Neural crest cell (in vitro differentiated cells): ENCODE measurements at places on chromosomes 3 and 15. TPM values are rescaled to one million over a fixed set of nuclear protein-coding genes. Genes with fewer than 3 reads are reported as not detected.

GRCh38 chr3:49269443-49270155 lies 7.4 kb downstream of the C3orf62 start:
- H3K36me3 ChIP-seq, result peaks cover 3% of the 10 kb centered on the region
- H3K27ac ChIP-seq, result no peak overlapping the region
- no peaks in the 10 kb centered on the region for H3K27me3 ChIP-seq
- no peak for DNase-seq
- H3K4me3 ChIP-seq, result no peak overlapping the region
- no peaks in the 10 kb centered on the region for H3K4me1 ChIP-seq

DNA sequence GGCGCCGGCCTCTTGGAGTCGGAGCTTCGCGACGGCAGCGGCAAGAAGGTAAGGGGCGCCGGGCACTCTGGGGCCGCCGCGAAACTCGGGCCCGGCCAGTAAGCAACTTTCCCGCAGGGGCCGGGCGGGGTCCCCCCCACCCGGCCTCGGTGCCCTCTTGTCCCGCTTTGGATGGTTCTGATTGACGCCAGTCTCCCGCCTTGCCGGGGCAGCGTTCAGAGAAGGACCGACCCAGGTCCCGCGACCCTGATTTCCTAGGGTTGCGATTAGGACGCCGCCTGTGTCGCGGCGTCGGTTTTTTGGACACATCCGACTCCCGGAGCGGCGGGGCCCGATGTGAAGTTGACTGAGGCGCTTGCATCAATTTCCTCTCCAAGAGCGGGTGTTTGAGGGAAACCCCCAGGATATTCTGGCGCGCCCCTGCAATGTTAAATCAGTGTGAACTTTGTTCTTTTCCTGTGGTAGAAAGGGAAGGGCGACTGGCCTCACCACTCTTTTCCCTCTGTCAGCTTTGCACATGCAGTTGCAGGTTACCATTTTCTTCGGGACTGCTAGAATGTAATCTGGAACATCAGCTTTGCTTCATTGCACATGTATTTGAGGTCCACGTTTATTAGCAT lies 755 bp downstream of the PDE8A start:
- H3K27ac ChIP-seq, result no peak overlapping the region
- peaks cover 13% of the 10 kb centered on the region for H3K4me1 ChIP-seq
- H3K36me3 ChIP-seq, result no peaks in the 10 kb centered on the region
- H3K4me3 ChIP-seq, result peak overlapping the region; percentile 81
- H3K27me3 ChIP-seq, result peaks cover 64% of the 10 kb centered on the region
- DNase-seq, result no peak

DNA sequence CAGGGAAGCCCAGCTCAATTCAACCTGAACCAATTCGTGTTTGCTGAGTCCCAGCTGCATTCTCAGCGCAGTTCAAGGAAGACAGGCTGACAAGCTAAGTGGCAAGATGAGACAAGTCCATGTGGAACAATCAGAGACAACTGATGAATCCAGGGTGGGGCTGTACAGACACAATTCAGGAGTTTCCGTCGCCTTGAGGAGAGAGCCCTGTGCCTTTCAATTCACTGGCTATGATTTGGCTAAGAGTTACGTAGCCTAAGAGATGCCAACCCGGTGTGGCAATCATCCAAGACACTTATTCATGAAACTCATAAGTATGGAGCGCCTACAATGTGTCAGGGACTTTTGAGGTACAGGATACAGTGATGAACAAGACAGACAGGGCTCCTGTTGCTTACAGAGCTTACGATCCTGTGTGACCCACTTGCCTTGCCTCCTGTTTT lies 15.5 kb upstream of the ZBED2 start:
- H3K4me3 ChIP-seq, result no peak overlapping the region
- H3K27me3 ChIP-seq, result no peaks in the 10 kb centered on the region
- no peak for DNase-seq
- no peak overlapping the region for H3K27ac ChIP-seq
- peaks cover 4% of the 10 kb centered on the region for H3K4me1 ChIP-seq

GRCh38 chr15:45522328-45523165 lies at the start of gene SLC30A4:
SLC30A4 (minus strand) TSS chr15:45522755; CDS start chr15:45522354, 401 bp downstream.
- peak within 1 kb of the TSS; percentile 22 for H3K27ac ChIP-seq
- no peaks in the 10 kb centered on the region for H3K36me3 ChIP-seq
- peaks cover 22% of the 10 kb centered on the region for H3K4me1 ChIP-seq
- peak; percentile 39 for DNase-seq
- H3K27me3 ChIP-seq, result peaks cover 54% of the 10 kb centered on the region
- H3K4me3 ChIP-seq, result peak within 1 kb of the TSS; percentile 89

- H3K4me1 ChIP-seq, result peaks cover 7% of the 10 kb centered on the region
- H3K27ac ChIP-seq, result no peak overlapping the region
- no peak for DNase-seq
- H3K4me3 ChIP-seq, result no peak overlapping the region
- H3K36me3 ChIP-seq, result peaks cover 3% of the 10 kb centered on the region
Observed at GRCh38 chr15:28075573-28075972, 23.5 kb downstream of the OCA2 start.

- no peaks in the 10 kb centered on the region for H3K36me3 ChIP-seq
- peak overlapping the region; percentile 59 for H3K27ac ChIP-seq
- no peak overlapping the region for H3K4me3 ChIP-seq
- DNase-seq, result no peak
- H3K27me3 ChIP-seq, result no peaks in the 10 kb centered on the region
Observed at GRCh38 chr3:72728958-72729467, 119.2 kb downstream of the SHQ1 start.

GRCh38 chr3:186959029-186959624 lies 28.8 kb downstream of the ST6GAL1 start:
- peaks cover 11% of the 10 kb centered on the region for H3K36me3 ChIP-seq
- H3K27ac ChIP-seq, result no peak overlapping the region
- peaks cover 24% of the 10 kb centered on the region for H3K4me1 ChIP-seq
- no peaks in the 10 kb centered on the region for H3K27me3 ChIP-seq

DNA sequence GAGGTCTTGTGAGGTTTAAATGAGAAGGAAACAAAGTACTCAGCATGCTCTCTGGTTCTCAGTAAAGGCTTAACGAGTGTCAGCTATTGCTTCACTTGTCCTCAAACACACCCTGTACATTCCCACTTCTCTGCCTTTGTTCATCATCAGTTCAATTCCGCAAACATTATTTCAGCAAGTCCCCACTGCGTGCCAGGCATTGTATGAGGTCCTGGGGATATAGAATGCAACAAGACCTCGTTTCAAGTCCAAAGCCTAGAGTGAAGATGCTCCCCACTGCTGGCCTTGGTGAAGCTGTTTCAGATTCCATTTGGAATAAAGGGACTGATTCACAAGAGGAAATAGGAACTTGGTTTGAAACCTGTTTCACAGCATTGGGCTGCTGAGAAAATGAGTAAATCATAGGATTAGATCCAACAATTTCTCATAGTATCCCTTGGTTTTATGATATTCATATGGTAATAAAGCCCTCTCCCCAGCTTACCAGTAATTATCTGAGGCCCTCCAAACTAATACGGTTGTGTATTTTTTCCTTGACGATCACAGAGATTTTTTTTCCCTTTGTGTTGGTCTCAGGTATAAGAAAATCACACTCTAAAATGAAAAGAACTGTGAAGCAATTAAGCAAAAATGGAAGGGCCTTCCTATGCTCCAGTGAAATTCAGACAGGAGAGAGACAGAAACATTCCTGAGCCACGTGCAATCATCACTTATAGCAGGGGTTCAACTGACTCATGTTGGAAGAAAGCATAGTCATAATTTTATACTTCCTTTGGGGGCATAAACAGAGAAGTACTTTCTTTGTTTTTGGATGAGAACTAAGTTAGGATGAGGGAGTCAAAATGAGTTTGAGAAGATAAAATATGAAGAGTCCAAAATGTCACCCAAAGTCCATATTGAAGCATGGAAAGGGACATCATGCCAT lies 258.6 kb downstream of the RORA start:
- DNase-seq, result no peak
- peaks cover 16% of the 10 kb centered on the region for H3K4me1 ChIP-seq
- H3K4me3 ChIP-seq, result no peak overlapping the region
- no peaks in the 10 kb centered on the region for H3K36me3 ChIP-seq
- no peak overlapping the region for H3K27ac ChIP-seq

DNA sequence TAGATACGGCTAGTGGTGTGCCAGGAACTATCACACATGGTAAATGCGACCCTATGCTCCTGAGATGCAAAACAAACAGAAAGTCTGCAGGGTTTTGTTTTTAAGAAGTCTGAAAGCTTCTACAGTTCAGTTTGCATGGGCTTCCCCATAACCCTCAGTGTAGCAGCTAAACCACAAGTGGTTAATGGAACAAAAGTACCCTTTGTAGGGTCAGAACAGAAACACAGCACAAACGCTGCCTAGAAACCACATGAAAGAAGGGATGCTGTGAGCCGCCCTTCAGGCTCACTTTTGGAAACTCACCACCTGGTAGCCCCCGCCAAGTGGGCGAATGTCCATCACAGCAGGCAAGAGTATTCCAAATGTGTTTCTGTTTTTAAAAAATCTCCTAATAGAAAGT lies 46.2 kb downstream of the CTDSPL start:
- no peak for DNase-seq
- peak overlapping the region; percentile 96 for H3K27ac ChIP-seq
- H3K4me1 ChIP-seq, result peaks cover 78% of the 10 kb centered on the region
- peak overlapping the region; percentile 32 for H3K4me3 ChIP-seq
- peaks cover 3% of the 10 kb centered on the region for H3K36me3 ChIP-seq
- no peaks in the 10 kb centered on the region for H3K27me3 ChIP-seq

GRCh38 chr3:133927540-133928066 lies 31.9 kb upstream of the RAB6B start:
- DNase-seq, result peak; percentile 70
- peaks cover 9% of the 10 kb centered on the region for H3K4me1 ChIP-seq
- H3K27me3 ChIP-seq, result peaks cover 27% of the 10 kb centered on the region
- H3K36me3 ChIP-seq, result no peaks in the 10 kb centered on the region
- no peak overlapping the region for H3K27ac ChIP-seq
- H3K4me3 ChIP-seq, result peak overlapping the region; percentile 84

DNA sequence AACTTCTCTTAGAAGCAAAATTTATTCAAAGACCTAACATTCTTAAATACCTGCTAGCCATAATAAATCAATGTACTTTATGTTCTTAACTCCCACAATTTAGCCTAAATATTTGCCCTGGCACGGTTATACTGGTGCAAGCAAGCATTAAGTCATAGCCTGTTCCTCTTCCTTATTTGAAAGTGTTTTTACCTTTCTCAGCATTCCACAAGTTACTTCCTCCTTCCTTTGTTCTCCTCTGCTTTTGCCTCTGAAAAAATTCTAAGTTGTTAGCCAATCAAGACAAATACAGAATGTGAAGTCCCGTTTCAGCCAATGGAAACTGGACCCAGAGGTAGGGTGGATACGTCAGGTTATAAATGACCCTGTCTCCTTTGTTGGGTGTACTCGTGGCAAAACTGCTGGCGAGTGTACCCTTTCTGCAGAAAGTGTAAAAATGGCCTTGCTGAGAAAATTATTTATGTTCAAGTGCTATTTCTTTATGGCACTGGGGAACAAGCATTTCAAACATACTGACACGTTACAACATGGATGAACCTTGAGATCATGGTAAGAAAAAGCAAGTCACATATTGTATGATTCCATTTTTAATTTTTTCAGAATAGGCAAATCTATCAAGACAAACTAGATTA lies 3.1 kb upstream of the TATDN2 start:
- peaks cover 20% of the 10 kb centered on the region for H3K4me1 ChIP-seq
- DNase-seq, result no peak
- H3K27me3 ChIP-seq, result no peaks in the 10 kb centered on the region
- no peak overlapping the region for H3K27ac ChIP-seq

DNA sequence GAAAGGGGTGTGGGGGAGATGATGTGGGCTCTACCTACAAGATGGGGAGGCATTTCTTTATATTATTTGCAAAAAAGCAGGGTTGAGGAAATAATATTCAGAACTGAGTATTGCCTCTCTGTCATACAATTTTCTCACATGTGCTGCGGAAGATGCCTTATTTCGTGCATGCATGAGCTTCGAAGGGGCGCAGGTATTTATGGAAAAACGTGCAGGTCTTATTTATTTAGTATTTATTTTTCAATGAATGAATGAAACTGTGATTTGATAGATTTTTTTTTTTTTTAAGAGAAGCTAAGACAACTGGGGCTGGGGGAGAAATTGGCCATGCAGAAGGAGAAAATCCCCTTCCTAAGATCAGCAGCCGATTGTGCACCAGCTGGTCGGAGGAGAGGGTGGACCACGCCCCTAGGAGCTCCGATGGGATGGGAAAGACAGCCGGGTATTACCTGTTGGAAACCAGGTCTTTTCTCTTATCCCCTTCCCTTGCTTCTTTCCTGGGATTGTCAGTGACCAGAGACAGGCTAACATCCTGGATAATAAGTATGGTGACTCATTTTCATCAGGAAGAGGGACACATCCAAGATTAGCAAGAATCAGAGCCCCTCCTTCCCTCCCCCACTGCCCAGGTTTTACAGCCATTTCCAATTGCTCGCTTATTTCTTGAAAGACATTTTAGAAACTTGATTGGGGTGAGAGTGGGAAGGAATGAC lies 875 bp downstream of the GAP43 start:
- DNase-seq, result no peak
- H3K4me1 ChIP-seq, result peaks cover 39% of the 10 kb centered on the region
- no peaks in the 10 kb centered on the region for H3K36me3 ChIP-seq
- no peak overlapping the region for H3K27ac ChIP-seq
- peaks cover 28% of the 10 kb centered on the region for H3K27me3 ChIP-seq

DNA sequence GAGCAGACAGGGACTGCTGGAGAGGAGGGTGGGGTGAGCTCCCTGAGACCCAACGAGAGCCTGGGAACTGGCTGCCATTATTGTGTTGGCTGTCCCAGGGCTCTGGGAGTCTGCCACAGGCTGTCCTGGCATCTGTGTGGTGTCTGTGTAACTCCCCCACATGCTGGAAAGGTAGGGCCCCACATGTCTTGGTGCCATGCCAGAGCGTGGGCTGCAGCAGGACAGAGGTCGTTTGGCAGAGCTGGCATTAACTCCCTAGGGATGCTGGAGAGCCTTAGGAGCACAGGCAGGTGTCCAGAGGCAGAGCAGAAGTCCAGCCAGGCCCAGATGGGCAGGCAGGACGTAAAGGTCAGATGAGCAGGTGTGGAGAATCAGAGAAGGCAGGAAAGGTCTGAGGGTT lies 9.7 kb downstream of the TIMP4 start:
- no peak for DNase-seq
- no peaks in the 10 kb centered on the region for H3K36me3 ChIP-seq
- no peaks in the 10 kb centered on the region for H3K27me3 ChIP-seq
- H3K4me3 ChIP-seq, result no peak overlapping the region

- no peaks in the 10 kb centered on the region for H3K27me3 ChIP-seq
- no peaks in the 10 kb centered on the region for H3K36me3 ChIP-seq
- no peak overlapping the region for H3K4me3 ChIP-seq
Observed at GRCh38 chr3:127712461-127712860, 39.7 kb downstream of the ABTB1 start.

SRGAP3 gene
- 58.4 and 60.5 TPM in 2 replicates for total RNA-seq

CASR gene
- total RNA-seq, result not detected in 2 replicates
